EL (cell line): ENCODE measurements at places on chromosomes 5 and 9.

DNA sequence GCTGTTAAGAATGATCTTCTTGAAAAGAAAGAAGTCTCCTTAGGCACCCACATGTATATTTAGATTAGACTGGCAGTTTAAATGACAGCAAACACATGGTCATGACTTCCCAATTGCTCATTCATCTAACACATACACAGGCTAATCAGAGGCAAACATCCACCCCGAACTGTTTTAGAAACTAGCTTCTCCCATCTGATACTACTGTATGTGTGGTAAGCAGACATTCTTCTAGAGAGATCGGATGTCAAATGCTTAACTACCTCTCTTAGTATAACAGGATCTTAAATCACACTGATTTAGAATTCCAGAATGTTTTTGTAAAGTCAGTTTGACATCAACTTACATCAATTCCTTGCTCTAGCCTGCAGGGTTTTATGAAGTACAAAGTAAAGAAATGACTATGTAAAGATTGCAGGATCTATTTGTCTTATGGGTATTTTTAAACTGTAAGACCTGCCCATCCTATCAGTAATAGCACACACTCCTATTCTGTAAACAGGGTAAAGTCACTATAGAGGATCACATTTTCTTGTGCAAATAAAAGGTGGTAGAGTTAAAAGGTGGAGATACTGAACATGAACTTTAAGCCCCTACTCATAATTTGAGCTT is 239.7 kb downstream of the MLLT3 start:
- DNase-seq, result peak; percentile 8

DNA sequence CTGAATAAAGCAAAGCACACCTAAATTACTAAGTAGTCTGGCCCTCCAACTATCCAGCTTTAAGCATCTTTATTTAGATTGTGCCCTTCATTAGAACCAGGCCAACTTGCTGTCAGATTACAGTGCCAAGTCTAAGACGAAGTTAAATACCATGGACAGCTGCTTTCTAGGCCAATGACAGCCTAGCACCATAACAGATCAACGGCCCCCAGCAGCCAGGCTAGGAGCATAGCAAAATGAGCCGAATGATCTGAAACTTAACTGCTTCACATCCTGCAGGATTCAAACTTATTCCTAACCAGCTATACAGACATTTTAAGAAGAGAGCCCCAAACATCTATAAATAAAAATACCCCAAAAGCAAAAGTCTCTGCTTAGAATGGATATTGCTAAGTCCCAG is 6.8 kb downstream of the SLC24A2 start:
- no peak for DNase-seq

GRCh38 chr9:29439961-29440360 is 1866.7 kb upstream of the C9orf72 start:
- peak; percentile 4 for DNase-seq

- peak; percentile 45 for DNase-seq
These were observed 493.6 kb upstream of the KLF4 start for GRCh38 chr9:107983181-107983603.

DNA sequence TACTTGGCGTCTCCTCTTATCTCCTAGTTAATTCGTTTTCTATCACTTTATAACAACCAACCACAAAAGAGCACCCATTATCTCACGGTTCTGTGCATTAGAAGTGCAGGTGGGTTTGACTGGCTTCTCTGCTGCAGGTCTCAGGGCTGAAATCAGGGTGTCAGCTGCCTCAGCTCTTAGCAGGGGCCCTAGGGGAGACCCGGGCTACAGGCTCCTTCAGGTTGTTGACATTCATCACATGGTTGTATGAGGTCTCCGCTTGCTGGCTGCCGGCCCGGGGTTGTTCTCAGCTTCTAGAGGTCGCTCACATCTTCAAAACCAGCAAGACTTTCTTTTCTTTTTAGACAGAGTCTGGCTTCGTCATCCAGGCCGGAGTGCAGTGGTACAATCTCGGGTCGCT is 2.9 kb upstream of the ZMYND19 start:
- DNase-seq, result no peak

DNA sequence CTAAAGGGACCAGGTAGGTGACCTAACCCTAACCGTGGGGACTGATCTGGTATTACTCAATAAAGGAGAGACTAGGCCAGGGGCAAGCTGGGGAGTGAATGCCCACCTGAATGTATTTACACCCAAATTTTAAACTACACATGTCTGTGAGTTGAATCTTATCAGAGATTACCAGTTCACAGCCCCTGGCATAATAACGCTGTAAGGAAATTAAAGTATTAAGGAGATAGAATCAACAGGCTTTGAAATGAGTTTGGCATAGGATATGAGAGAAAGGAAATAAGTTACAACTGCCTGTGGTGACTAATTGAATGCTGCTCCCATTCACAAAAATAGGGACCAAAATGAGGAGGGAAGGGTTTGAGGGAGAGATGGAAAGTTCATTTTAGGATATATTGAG is 593.3 kb downstream of the CSNK1G3 start:
- no peak for DNase-seq

DNA sequence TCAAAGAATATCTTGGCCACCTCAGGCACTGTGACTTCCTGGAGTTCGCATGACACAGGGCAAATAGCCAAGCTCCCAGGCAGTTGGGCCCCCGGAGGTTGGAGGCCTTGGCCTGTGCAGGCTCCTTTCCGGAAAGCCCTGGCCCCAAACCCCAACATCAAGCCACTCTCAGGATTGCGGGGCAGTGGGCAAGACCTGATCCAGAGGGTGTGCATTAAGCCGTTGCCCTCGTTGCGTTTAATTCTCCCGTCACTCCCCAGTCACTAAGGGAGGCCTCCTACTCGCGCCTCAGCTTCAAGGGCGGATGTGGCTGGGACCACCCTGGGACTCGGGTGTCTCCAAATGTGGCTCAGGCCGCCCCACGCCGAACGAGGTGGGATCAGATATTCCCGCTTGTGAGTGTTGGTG is 60.1 kb downstream of the TMEM174 start:
- no peak for DNase-seq

GRCh38 chr9:19799784-19800183 is 10.9 kb upstream of the SLC24A2 start:
- DNase-seq, result no peak

DNA sequence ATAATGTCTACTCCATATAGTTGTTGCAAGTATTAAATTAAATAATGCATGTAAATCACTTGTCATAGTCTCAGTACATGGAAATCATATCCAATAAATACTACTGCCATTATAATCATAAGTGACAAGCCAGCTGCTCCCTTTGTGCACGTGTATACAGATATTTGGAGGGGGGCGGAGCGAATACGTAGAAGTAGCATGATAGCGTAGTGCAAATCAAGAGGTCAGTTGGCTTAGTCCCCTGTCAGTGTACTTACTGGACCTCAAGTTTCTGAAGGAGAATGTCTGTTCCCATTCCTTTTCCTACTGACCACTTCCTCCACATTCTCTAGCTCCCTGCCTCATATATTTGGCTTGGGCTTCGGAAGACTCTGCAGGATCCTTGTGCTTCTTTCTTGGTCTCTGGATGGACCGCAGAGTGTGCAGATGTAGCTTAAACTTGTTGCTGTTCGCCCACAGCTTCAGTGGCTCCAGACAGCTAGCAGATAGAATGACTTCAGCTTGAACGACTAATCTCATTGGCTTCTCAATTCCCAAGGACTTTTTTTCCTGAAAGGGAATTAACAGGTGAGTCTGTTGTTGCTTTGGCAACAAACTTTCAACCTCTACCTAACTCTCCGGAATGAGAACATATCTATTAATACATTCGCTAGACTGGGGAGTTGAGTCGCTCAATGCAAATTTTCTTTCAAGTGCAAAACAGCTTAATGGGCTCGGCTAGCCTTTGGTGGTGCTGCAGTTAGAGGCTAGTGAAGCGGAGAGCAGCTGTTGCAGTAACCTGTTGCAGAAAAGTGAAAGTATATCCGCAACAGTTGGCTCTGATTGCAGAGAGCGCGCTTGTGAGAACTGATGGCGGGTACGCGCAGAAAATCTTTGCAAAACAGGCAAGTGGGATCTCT is at the start of gene PCDHB1:
PCDHB1 (plus strand) TSS at position 753 of the 899 bp plus-strand sequence; CDS start at position 850, 97 bp downstream.
- no peak for DNase-seq

GRCh38 chr9:79779901-79780300 is 208.1 kb downstream of the TLE4 start:
- DNase-seq, result no peak

- peak; percentile 44 for DNase-seq
These were observed 1.1 kb downstream of the BAG1 start for GRCh38 chr9:33263131-33264002.

- DNase-seq, result peak; percentile 52
These were observed 276.9 kb downstream of the SEMA5A start for GRCh38 chr5:9269014-9269413.

- no peak for DNase-seq
These were observed 707.2 kb downstream of the MTRR start for GRCh38 chr5:8576178-8576577.

DNA sequence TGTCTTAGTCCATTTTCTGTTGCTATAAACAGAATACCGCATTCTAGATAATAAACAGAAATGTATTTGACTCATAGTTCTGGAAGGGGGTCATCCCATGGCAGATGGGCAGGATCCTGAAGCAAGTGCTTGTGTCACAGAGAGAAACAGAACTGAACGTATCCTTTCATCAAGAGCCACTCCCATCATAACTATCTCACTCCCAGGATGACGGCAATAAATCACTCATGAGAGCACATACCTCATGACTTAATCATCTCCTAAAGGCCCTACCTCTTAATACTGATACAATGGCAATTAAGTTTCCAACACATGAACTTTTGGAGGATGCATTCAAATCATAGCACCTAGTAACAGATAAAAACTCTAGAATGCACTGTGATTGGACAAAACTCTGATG is 142.9 kb downstream of the CAMK4 start:
- peak; percentile 37 for DNase-seq

DNA sequence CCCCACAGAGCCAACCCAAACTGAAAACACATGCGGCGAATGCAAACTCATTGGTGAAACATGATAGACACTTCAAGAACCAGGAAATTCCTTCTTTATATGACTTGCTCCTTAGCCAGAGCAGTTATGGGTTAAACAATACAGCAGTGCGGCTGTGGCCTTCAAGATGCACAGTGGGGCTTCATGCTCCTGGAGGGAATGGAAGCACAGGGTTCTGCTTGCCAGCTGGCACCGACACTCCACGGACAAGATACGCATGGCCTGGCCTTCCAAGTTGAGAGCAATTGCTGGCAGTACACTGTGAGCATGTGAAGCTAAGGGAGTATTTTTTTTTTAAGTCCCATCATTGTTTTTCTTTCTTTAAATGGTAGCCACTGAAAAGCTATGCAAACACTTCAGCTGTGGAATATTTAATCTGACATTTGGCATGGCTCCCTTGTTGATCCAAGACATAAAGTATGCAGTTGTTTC is 451.6 kb upstream of the CD180 start:
- DNase-seq, result peak; percentile 64

- DNase-seq, result peak; percentile 86
These were observed 41.0 kb upstream of the FBN2 start for GRCh38 chr5:128579093-128579492.

DNA sequence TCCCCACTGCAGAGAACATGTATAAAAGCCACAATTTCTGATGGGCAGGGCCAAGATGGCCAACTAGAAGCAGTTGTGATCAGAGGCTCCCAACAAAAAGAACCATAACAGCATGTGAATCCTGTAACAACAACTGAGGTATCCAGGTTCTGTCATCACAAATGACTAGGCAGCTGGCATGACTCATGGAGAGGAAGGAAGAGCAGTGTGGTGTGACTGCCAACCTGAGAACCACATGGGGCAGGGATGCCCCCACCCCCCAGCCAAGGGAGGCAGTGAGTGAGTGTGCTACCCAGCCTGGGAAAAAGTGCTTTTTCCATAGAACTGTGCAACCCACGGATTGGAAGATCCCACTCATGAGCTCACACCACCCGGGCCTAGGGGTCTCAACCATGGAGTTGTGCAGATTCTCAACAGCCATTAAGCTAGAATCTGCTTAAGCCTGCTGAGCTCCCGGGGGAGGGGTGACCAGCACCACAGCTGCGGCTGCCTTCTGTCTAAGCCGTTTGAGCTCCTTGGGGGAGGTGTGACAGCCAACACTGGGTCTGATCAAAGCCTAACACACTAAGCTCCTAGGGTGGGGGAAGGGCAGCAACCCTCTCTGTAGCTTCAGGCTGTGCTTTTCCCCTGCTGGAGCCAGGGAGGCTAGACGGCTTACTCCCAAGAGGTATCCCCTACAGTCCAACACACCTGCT is 80.1 kb upstream of the DMAC1 start:
- DNase-seq, result no peak

DNA sequence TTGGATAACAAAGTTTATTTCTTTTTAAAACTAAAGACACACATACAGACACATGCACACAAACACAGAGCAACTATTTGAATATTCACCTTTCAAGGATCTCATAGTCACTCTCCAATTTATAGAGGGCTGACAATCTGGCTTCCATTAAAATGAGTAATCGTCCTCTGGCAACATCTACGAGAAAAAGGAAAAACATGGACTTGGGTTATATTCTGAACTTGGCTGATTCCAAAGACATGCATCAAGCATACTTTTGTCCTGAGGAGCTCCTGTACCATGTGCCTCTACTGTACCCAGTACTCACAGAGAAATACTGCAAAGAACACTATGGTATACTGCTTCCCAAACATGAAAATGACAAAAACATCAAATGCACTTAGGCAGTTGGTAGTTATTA is 15.4 kb downstream of the IARS1 start:
- peak; percentile 81 for DNase-seq

GRCh38 chr5:177350776-177351391 is 584 bp downstream of the LMAN2 start:
- no peak for DNase-seq

DNA sequence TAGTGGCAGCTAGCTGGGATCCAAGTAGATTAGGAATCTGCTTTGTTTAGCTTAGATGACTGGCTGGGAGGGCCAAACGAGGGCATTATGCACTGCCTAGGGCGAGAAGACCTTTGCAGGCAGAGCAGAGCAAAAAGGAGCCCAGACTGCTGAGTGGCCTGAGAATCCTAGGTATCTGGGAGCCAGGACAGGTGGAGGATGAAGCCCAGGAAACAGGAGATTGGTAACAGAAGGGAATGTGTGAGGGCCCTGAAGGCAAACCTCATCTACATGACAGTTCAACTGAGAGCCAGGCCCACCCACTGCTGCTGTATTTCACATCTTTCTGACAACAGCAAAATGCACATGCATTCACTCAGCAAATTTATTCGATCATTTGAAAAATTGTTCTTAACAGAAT is 192.3 kb downstream of the DTWD2 start:
- no peak for DNase-seq

DNA sequence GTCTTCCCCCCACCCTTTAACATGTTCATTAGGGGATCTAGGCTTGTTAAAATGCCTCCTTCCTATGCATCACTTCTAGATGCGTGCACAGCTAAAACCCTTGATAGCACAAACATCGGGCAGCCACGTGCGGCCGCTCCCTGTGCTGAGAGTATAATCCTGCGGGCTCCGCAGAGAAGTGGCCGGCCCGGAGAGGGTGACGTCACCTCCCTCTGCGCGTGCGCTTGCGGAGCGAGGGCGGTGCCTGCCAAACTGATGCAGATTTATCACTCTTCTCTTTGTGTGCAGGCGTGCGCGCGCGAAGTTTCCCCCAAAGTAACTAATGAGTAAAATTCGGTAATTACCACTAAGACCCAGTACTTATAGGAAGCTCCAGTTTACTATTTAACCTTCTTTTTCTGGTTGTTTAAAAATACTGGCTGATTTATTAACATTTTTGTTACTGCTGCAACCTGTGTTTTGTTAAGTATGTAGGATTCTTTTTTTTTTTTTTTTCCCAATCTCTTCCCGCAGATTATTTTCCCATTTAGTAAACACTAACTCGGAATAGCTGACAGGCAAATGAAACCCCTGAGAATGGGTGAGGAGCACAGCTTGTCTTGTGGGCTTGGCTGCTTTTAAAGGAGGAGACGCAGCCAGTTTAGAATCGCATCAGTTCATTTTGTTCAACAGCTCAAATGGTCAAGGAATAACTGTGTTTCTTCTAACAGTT is 121.6 kb downstream of the TRIO start:
- peak; percentile 98 for DNase-seq
